ENCODE measurements at places on chromosomes 4 and X.
A peak's percentile ranks its signal among the peaks of the same experiment; 100 is the strongest.

GRCh38 chr4:43132010-43132582 is 239.6 kb downstream of the GRXCR1 start:
- DNase-seq = peak; percentile 1

GRCh38 chr4:119281393-119281792 is 40.5 kb downstream of the FABP2 start:
- DNase-seq = no peak

DNA sequence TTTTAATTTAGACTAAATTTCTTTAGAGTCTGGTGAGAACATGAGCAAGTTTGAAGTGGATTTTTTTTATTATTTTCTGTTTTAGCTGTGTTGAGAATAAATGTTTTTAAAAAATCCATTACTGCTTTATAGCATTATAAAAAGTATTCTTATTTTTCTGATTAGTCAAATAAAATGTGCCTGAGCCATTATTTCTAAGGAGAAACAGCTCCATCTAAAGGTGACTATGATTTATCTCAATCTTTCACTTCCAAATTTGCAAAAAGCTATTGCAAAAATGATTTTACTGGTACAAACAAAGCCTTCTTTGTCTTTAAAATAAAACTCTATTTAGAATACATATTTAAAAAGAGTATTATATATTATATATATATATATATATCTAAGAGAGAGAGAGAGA is 959.2 kb downstream of the FAM133A start:
- no peak for DNase-seq

GRCh38 chrX:130296743-130297142 is 28.0 kb upstream of the ZNF280C start:
- DNase-seq = no peak

- DNase-seq = no peak
These were observed 48.1 kb downstream of the RAB40AL start for GRCh38 chrX:102985192-102985591.

DNA sequence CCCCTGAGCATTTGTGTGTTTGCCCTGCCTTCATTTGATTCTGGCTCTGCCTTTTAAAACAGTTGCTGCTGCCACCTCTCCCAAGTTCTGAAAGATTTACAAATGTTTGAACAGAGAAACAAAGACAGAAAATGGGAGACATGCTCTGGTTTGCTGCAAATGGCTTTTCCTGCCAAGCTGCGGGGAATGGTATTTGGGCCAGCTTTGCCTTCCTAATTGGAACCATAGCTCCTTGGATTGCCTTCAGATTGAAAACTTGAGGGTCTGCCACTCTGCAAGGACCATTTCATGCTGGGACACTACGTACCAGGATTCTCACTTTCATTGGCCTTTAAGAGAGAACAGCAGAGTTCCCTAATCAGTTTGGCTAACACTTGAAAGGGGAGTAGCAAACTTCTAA is 74.9 kb downstream of the NHS start:
- DNase-seq = no peak

- no peak for DNase-seq
These were observed 92.2 kb downstream of the PALLD start for GRCh38 chr4:168588916-168589531.

Data from DMS79 treated with DMSO at 0.1 percent for 48 hours (cell line).